ENCODE measurements at places on chromosomes 7 and 10.

- DNase-seq = no peak
Observed at GRCh38 chr7:12905671-12906070, 218.2 kb downstream of the ARL4A start.

DNA sequence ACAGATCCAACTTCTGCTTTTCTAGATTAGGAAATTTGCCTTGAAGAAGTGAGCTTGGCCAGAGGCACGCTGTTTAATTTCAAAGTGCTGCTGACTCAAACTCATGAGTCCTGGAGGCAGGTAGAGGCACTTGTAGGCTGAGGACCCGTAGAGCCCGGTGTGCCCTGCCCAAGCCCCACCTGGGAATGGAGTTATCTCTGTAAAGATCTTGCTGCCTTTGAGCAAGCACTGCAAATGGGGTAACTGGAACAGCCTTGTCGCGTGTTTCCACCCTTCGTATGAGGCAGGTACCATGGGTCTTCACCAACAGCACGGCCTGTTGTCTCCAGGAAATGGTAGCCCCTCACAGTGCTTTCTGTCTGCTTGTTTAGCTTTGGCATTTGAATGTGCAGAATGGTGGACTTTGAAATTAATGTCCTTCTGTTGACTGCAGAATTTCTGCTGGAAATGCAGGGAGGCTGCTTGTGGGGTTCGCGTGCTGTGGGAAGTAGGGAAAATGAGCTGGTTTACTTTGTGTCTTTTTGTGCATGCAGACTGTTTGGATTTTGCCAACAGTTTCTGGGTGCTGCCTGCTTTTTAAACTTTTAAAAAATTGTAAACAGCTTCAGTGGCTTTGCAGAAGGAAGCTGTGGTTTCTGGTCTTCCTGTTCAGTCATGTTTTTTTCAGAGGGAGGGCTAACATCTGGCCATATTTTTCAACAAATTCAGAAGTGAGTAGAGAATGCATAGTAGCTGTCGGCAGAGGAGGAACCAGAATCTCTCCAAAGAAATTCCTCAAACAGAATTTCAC, 27.2 kb downstream of the CCM2 start:
- no peak for DNase-seq

DNA sequence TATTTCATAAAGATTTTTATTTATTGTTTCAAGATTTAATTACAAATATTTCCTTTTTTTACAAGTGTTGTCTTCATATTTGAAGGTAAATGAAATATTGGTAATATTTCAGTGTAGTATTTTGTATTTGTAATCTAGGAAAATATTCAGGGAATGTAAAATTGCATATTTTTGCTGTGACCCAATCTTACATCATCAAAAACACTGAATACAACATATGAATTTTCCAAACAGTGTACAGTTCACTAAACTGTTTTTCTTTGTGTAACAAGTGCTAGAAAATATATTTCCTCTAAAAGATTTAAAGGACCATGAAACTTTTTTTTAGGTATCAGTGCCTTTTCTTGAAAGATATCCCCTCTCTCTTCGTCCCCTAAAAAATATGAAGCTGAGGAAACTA, 251.9 kb upstream of the KCND2 start:
- no peak for DNase-seq

GRCh38 chr10:95646160-95646559, 10.4 kb downstream of the ALDH18A1 start:
- DNase-seq = no peak

DNA sequence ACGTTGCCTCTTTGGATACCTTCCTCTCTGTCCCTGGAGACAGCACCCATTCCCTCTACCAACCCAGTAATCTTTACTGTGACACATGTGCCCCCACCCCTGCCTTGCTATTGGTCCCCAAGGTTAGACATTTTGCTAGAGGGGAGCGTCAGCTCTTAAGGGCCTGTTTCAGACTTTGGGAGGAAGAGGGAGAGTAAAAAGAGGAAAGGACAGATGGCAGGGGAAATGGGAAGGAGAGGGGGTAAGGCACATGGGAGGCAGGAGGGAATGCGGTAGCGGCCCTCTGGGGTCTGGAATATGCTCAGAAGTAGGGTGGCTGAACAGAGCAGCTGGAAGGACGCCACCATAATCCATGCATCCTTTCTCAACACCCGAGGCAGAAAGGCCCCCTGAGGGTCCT, 12.2 kb downstream of the BLNK start:
- DNase-seq = no peak

DNA sequence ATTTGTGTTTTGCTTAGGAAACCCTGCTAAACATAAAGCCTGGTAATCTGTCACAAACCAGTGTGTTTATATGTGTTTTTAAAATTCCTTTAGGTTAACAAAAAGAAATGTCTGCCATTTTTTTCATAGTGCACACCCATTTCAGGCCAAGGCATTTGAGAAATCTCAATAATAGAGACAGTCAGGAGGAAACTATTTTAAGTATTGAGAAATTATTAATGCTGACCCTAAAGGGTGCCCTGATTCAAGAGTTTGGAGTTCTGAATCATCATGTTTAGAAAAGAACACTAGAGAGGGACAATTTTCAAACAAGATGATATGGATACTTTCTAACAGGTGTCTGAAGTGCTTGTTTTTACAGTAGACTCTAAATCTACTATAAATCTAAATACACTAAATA, 28.7 kb downstream of the MALRD1 start:
- no peak for DNase-seq

DNA sequence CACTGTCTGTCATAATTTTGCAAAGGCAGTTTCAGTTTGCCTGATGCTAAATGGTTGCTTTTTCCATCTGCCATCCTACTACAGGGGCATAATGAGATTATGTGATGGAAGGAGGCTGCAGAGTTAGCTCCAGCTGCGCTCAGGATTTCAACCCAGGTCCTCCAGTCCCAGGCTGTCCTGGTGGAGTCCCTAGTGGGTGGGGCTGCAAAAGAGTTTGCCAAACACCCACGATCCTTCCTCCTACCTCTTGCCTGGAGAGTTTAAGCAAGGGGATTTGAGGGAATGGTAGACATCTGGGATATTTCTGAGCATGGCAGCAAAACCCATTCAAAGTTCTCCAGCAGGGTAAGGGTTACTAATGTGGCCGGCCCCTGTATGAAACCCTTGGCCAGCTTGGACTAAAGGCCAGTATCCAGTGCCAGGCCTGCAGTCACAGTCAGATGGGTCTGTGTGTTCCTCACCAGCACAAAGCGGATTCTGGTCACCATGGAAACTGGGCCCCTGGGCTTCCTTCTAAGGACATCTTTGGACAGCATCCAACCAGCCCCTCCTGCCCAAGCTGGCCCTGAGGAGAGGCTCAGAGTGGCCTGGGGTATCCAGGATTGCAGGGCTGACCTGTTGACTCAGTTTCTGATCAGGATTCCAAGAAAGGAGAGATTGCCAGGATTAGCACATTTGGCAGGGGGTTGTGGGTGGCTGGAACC, 42.7 kb upstream of the CHST3 start:
- DNase-seq = peak; percentile 1

DNA sequence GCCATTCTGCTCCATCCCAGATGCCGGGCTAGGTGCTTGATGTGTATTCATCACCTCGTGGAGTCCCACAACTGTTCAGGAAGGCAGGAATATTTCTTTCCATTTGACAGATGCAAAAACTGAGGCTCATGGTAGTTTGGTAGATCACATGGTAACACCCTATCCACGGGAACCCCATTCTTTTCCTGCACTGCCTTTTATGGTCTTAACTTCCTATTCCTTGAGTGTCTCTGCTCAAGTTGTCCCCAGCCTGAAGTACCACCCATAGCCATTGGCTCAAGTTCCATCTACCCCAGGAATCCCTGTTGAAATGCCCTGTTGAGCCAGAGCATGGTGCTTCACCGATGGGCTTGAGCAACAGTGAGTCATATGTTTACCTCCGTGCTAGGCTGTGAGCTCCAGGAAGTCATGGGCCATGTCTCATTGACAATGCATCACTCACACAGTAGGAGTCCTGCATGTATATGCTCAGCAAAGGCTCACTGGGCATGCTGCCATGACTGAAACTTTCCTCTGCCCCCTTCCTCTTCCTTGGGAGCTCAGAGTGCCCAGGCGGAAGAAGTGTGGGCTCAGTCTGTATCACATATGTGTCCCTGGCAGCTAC, 71.7 kb upstream of the ADAM12 start:
- no peak for DNase-seq

GRCh38 chr10:24944512-24945255, 7.7 kb downstream of the PRTFDC1 start:
- peak; percentile 13 for DNase-seq

GRCh38 chr10:68792115-68792514, 35.2 kb upstream of the STOX1 start:
- DNase-seq = no peak

GRCh38 chr10:13271552-13272163, 28.2 kb downstream of the PHYH start:
- DNase-seq = peak; percentile 31

- no peak for DNase-seq
Observed at GRCh38 chr7:108515630-108516029, 10.3 kb downstream of the PNPLA8 start.

- no peak for DNase-seq
Observed at GRCh38 chr7:98418636-98419315, 17.9 kb upstream of the BAIAP2L1 start.

GRCh38 chr10:19847321-19847720, 31.1 kb downstream of the PLXDC2 start:
- no peak for DNase-seq

DNA sequence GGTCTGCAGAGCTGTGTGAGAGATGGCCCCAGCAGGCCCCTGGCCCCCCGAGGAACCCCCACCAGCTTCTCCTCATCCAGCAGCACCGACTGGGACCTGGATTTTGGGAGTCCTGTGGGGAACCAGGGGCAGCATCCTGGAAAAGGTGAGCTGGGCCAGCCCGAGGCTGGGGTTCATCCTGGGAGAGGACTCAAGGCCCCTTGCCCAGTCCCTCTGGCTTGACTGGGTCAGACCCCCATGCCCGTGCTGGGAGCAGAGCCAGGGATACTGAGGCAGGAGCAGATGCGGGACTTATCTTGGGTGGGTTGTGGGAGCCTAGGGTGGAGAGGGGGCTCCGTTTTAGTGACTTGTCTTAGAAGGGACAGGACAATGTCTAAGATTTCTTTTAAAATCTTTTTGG, 47.5 kb downstream of the ZNF467 start:
- no peak for DNase-seq

DNA sequence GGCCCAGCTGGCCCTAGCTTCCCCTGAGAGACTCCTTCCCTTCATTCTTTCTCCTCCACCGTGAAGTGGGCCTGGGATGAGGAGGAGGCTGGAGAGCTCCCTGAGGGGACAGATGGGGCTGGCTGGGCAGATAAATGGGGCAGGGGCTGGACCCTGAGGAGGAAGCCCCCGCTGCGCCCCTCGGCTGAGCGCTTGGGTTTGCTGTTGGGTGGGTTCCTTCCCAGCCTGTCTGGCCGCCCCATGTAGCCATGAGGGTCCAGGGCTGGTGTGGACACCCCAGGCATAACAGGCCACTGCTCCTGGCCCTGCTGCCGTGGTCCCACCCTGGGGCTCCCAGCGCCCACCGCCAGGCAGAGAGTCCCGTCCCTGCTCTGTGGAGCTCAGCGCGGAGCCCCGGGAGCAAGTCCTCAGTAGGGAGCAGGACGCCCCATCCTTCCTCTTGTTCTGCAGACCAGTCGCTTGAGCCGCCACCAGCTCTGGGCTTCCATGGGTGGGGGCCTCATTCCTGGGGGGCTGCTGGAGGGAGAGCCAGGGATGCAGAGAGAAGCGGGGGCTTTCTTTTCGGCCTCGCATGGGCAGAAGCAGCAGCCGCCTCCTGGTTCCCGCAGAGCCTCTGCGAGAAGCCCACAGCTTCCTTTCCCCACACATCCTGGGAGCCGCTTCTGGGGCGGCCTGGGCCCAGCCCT, 266.4 kb upstream of the TCERG1L start:
- DNase-seq = no peak

DNA sequence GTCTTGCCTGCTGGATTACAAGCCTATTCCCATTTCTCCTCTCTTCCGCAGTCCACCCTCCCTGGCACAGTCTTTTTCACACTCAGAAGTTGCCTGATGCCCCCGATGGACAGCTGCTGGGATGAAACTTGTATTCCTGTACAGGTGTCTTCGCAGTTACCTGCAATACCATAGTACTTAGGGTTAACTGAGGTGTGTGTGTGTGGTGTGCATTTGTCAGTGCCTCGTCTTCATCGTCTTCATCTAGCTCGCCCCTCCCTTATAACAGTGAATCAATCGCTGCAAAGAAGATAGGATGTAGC, 11.0 kb downstream of the NXPH1 start:
- no peak for DNase-seq

DNA sequence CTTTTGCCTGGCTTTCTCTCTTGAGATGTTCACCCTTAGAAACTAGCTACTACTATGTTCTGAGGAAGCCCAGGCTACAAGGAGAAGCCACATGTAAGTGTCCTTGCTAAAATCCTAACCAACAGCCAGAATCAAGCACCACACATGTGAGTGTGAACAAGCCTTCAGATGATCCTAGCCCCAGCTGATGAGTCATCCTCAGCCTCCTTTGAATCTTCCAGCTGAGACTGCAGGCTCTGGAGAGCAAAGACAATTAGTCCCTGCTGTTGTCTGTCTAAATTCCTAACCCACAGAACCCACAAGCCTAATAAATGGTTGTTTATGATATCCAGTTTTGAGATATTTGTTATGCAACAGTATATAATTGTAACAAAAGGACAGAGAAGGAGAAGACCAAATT, 92.8 kb upstream of the TAC1 start:
- no peak for DNase-seq

DNA sequence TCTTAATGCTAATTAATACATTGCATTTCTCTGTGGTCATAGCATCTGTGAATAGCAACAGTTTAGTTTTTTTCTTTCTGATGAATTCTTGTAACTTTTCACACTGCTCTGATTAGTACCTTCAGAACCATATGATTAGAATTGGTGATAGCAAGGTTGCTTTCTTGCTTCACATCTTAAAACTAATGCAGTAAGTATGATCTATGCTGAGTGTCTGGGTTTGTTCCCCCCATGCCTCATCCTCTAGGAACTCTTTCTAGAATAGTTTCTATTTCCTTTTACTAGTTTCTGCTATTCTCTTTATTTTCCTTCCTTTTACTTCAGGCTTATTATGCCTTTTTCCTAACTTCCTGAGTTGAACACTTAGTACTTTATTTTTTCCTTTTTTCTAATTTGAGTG, 32.4 kb downstream of the TES start:
- no peak for DNase-seq

- no peak for DNase-seq
Observed at GRCh38 chr7:133619491-133619890, 366.6 kb downstream of the EXOC4 start.
